ENCODE measurements at places on chromosomes 16 and 17.

DNA sequence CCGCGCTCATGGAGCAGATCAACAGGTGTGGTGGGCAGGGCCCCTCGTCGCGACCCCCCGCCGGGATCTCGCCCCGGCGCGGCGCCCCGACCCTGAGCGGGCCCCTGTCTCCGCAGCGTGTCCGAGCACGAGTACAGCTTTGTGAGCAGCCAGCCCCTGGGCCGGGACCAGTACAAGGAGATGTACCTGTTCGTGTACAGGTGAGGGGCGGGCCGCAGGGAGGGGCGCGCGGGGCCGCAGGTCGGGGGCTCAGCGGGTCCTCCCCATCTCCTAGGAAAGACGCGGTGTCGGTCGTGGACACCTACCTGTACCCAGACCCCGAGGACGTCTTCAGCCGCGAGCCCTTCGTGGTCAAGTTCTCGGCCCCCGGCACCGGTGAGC is 848 bp downstream of the DNASE1L2 start:
- no peak overlapping the region for H3K4me3 ChIP-seq
- DNase-seq = no peak
- peaks cover 27% of the 10 kb centered on the region for H3K36me3 ChIP-seq
- H3K27ac ChIP-seq = no peak overlapping the region

GRCh38 chr17:75548813-75549212 is 23.3 kb downstream of the LLGL2 start:
- H3K27ac ChIP-seq = no peak overlapping the region
- no peaks in the 10 kb centered on the region for H3K36me3 ChIP-seq
- DNase-seq = no peak
- no peaks in the 10 kb centered on the region for H3K27me3 ChIP-seq

GRCh38 chr17:57569853-57570252 is 175.2 kb downstream of the CCDC182 start:
- no peak overlapping the region for H3K4me3 ChIP-seq
- no peak overlapping the region for H3K27ac ChIP-seq
- no peaks in the 10 kb centered on the region for H3K27me3 ChIP-seq
- no peaks in the 10 kb centered on the region for H3K36me3 ChIP-seq
- DNase-seq = no peak

GRCh38 chr17:29929006-29929532 is 959 bp downstream of the SSH2 start:
- H3K27me3 ChIP-seq = no peaks in the 10 kb centered on the region
- H3K4me1 ChIP-seq = peaks cover 31% of the 10 kb centered on the region
- H3K27ac ChIP-seq = peak overlapping the region; percentile 88
- DNase-seq = peak; percentile 83
- no peaks in the 10 kb centered on the region for H3K36me3 ChIP-seq

- DNase-seq = no peak
- no peak overlapping the region for H3K27ac ChIP-seq
- no peak overlapping the region for H3K4me3 ChIP-seq
- no peaks in the 10 kb centered on the region for H3K4me1 ChIP-seq
- peaks cover 49% of the 10 kb centered on the region for H3K27me3 ChIP-seq
- no peaks in the 10 kb centered on the region for H3K36me3 ChIP-seq
Observed at GRCh38 chr17:5715478-5715877, 131.2 kb upstream of the NLRP1 start.

DNA sequence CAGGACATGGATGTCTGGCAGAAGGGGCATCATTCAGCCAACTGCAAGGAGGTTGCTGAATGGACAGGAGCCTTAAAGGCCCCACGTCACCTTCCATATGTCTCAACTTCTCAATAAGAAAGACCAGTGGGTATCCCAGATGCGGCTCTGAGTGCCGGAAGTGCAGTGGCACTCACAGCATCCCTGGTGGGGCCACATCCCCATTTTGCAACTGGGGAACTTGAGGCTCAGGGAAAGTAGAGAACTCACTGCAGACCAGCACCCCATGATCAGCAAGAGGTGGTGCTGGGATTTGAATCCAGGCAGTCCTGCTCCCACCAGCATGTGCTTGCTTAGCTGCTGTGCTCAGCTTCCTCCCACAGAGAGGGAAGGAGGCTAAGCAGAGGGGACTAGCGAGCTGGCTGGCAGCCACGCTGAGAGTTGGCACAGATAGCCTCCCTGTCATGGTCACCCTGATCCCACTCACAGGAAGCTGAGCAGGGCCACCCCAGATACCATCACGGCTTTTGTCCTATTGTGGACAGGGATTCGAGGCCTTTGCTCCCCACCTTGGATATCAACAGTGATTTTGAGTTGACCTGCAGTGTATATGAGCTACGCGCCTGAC is 294.2 kb upstream of the FOXF1 start:
- H3K27ac ChIP-seq = no peak overlapping the region
- H3K27me3 ChIP-seq = peaks cover 42% of the 10 kb centered on the region
- no peak overlapping the region for H3K4me3 ChIP-seq
- no peak for DNase-seq

DNA sequence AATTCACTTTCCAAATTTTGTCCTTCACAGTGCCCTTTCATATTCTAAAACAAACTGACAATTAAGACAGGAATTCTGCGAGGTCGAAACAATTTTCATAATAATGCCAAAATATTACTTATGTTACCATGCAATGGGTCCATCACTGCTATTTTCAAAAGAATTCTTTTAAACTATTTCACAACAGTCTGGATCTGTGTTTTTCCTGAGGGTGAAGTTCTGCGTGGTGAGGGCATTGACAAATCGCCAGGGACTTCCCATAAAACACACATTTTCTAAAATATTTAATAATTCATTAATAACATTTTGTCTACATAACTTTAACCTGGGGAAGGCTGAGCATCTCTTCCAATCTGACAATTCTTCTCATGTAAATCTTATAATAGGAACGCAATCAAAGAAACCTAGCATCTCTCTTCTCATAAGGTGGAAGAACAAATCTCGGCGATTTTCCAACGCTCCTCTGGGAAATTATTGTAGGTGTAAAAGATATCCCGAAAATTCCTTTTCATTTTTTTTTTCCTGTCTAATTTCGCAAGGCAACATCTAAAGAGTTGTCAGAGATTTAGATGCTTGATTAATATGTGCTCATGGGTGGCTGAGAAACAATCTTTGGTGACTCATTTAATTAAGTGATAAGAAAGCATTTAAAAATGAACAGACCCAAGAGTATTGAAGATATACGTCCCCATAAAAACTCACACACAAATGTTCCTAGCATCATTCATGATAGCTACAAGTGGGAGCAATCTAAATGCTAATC is 41.5 kb downstream of the CALB2 start:
- no peak overlapping the region for H3K4me3 ChIP-seq
- peaks cover 69% of the 10 kb centered on the region for H3K27me3 ChIP-seq
- no peaks in the 10 kb centered on the region for H3K4me1 ChIP-seq
- no peaks in the 10 kb centered on the region for H3K36me3 ChIP-seq

DNA sequence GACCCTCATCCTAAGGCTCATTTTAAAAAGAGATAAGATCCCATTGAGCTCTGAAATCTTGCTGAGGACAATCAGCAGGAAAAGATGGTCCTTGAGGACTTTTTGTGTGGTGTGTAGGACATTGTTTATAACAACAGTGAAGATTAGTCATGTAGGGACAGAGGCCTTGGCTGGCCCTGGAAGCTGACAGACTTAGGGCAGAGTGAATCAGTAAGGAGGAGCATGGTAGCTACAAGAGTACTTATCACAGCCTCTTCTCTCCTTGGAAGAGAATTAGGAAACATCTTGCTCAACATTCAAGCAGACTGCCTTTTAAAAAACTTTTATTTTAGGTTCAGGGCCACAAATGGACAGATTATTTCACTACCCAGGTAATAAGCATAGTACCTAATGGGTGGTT is 665.9 kb upstream of the SALL1 start:
- H3K4me3 ChIP-seq = no peak overlapping the region
- no peaks in the 10 kb centered on the region for H3K36me3 ChIP-seq
- no peak overlapping the region for H3K27ac ChIP-seq

GRCh38 chr16:47129755-47130435 is 13.8 kb downstream of the NETO2 start:
- H3K4me3 ChIP-seq = no peak overlapping the region
- H3K27ac ChIP-seq = no peak overlapping the region
- peaks cover 3% of the 10 kb centered on the region for H3K4me1 ChIP-seq
- H3K27me3 ChIP-seq = no peaks in the 10 kb centered on the region
- DNase-seq = no peak

DNA sequence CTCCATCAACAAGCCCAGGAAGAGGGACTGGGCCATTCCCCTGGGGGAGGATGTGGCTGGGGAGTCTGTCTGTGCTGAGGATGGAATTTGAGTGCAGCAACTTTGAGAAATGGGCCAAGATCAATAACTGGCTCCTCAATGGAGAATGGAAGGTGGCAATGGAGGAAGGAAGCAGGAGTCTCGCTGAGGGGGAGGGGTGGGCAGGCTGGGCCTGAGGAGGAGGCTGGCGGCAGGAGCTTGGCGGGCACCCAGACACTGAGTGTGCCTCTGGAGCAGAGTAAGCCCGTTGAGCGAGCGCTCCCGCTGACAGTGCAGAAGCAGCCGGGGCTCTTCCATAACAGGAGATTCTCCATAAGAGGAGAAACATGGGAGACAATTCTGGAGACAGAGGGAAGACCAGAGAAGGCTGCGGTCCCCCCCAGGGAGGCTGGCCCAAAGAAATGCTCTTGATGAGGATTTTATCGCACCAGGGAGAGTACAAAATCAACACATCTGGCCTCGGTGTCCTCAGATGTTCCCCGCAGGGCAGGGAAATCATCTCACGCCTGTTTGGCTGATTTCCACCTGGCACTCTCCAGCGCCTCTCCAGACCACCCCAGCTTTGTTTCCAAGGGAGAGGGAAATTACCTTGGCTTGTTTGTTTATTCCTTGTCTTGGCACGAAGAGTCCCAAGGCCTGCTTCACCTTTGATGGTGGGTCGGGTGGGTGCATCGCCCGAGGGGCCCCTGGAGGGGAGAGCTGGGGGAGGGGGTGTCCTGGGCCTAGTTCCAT is 2.8 kb upstream of the MMP15 start:
- peak; percentile 86 for DNase-seq
- H3K27me3 ChIP-seq = no peaks in the 10 kb centered on the region
- H3K4me3 ChIP-seq = no peak overlapping the region
- H3K36me3 ChIP-seq = no peaks in the 10 kb centered on the region

GRCh38 chr16:78882751-78883150 is 717.8 kb downstream of the MAF start:
- H3K36me3 ChIP-seq = no peaks in the 10 kb centered on the region
- H3K27ac ChIP-seq = no peak overlapping the region
- no peaks in the 10 kb centered on the region for H3K4me1 ChIP-seq
- no peak for DNase-seq
- no peak overlapping the region for H3K4me3 ChIP-seq
- no peaks in the 10 kb centered on the region for H3K27me3 ChIP-seq

DNA sequence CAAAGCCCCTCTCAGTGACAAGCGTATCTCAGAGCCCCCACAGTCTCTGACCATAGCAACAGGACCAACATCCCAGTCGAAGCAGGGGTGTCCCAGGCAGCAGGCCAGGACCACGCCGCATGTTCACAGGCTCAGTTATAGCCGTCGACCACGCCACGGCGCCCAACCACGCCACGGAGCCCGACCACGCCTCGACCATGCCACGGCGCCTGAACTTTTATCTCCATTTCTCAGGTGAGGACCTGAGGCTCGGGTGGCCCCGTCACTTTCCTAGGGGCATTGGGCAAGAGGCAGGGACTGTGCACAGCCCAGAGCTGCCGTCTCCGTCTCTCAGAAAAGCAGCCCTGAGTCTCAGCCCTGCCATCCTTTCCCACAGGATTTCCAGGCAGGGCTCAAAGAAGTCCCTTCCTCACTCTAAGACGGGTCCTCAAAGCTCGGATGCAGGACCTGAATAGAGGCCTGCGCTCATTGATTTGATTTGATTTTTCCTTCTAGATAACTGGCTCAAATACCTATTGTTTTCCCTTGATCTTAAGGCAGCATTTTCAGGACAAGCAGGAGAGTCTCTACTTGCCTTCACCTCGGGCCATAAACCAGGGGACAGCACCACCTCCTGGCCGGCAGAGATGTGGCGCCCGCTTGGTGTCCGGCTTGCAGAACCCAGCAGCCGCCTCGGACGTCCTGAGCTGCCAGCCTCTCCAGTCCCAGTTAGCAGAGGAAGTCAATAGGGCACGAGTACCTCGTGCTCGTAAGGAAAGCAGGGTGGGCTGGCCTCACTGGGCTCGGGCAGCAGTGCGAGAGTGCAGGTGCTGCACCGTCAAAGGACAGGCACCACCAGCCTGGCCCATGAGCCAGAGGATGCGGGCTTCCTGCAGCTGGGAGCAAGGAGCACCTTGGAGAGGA is 38.8 kb downstream of the C16orf95 start:
- H3K4me3 ChIP-seq = no peak overlapping the region
- no peaks in the 10 kb centered on the region for H3K4me1 ChIP-seq
- no peaks in the 10 kb centered on the region for H3K27me3 ChIP-seq
- peak; percentile 70 for DNase-seq
- H3K27ac ChIP-seq = no peak overlapping the region
- H3K36me3 ChIP-seq = no peaks in the 10 kb centered on the region

DNA sequence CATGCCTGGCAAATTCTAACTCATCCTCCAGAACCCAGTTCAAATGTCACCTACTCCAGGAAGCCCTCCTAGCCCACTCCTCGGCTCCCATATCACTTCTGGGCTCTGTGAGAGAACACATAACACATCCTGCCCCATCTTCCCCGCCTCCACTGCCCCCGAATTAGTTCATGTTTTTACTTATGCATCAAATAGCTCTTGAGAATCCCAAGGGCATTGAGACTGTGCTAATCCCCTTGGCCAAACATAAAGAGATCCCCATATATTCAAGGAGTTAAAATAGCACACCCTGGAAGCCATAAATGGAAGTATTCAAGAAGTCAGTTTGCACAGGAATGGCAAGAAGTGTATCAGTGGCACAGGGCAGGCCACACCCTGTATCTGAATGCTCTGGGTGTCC is 2.0 kb upstream of the CREBBP start:
- no peaks in the 10 kb centered on the region for H3K27me3 ChIP-seq
- H3K4me1 ChIP-seq = peaks cover 27% of the 10 kb centered on the region
- DNase-seq = peak; percentile 63

DNA sequence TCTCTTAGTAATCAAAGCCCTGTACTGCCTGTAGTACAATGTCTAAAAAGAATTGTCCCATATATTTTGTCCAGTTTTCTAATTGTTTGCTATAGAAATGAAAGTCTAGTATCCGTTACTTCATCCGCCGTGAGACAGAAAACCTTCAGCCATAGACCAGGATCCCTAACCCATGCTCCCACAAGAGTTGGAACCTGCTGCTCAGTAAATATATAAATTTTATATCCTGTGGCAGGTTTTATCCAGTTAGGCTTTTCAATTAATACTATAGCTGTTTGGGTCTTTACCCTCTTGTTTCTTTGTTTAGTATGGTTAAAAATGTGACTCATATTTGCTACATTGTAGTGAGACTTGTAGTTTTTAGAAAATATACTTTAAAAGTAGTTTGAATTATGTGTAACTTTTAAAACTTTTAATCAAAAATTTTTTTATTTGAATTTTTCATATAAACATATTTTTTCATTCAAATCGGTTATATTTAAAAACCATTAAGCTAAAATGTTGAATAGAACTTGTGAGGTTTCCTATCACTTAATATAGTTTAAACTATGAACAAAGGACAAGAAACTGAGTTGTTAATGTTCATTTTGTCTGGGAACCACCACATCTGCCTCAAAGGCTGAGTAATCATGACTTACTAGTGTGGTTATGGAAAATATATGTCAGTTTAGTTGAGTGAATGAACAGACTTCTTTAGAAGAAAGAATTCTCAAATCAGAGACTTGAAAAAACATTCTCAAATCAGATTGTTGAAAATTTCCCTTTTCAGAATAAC is 54.8 kb downstream of the VMP1 start:
- DNase-seq = no peak
- H3K4me3 ChIP-seq = no peak overlapping the region
- peaks cover 14% of the 10 kb centered on the region for H3K4me1 ChIP-seq
- no peak overlapping the region for H3K27ac ChIP-seq
- no peaks in the 10 kb centered on the region for H3K27me3 ChIP-seq

- H3K27me3 ChIP-seq = peaks cover 58% of the 10 kb centered on the region
- H3K4me1 ChIP-seq = no peaks in the 10 kb centered on the region
- no peaks in the 10 kb centered on the region for H3K36me3 ChIP-seq
- DNase-seq = no peak
- peak overlapping the region; percentile 37 for H3K4me3 ChIP-seq
Observed at GRCh38 chr17:6070913-6071511, 833 bp downstream of the WSCD1 start.

Data from A673 (cell line).